ENCODE measurements at places on chromosomes 1 and 21.

DNA sequence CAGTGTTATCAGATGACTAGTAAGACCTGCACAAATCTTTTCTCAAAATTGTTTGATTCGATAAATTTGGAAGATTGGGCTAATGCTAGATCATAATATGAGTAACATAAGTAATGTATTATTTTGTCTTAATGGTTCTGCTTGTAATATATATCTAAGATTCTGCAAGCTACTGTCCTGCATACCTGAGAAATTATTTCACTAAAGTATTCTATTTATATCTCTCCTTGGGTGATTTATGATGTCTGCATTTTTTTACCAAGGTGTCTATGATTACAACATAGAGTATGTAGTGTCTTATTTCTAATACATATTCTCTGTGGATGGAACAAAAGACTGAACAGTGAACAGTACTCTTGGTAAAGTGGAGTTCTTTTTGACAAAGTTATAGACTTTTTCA, 166.6 kb downstream of the CLEC20A start:
- no peak for DNase-seq

DNA sequence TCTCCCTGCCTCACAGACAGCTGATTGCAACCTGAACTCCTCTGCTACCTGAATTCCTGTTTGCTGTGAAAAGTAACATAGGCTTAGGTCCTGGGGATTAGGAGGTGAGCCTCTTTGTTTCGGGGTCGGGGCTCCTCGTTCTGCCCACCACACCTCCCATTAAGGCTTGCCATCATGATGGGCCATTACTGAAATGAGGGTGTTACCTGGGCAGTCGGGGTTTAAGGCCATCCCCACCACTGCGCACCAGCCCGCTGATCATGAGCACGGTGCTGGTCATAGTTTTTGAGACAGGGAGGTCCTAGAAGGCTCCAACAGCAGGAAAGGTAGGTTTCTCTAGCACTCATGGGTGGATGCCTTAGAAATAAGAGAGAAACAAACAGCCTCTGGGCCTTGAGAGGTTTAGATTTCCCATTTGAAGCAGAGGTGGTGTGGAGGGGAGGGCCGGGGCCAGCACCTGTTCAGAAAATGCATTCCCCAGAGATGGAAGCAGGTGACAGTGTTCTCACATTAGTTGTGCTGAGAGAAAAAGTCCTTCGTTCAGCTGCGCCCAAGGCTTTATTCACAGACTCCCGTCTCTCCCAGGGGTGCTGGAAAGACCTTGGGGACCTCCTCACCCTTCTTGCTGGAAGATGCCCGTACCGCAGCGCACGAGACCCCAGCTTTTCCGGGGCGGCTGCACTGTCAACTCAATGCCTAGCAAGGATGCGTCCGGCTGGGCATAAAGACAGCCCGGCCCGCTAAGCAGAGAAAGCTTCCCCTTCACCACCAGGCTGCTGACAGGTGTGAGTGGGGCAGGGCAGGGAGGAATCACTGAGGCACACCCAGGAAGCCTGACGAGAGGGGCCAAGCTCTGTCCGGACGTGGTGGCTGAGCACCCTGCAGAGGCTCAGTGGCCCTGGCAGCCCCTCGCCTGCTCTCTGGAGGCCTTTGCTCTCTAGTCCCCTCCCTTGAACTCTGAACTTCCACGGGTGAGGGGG, 125.5 kb downstream of the PGBD5 start:
- no peak for DNase-seq

DNA sequence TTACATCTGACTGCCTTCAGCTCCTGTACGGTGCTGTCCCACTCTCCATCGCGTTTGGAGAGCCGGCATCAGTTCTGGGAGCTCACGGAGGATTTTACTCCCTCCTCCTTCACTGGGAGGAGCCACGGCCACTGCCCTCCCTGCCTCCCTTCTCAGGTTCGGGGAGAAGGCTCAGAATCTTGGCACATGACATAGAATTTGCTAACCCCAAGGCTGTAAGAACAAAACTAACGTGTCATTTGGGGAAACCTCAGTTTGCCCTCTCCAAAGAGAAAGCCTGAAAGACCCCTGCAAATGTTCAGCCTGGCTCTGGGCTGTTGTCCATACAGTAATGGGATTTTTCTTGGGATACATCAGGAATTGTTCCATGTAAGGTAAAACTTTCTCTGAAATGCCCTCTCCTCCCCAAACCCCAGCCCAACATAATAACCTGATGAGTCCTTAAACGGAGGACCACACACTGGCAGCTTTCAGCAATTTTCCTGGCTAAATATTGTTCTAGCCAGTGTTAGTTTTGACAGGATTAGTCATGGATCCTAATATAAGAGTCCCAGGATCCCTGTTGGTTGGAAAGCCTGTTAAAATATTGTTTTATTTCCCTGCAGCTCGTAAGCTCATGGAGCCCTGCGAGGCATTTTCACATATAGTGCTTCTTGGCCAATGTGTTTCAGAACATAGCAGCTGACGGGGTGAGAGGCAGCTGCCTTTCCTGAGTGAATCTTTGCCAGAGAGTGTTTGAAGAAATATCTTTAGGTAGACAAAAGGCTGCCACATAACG, 98.8 kb downstream of the RHOU start:
- DNase-seq: no peak

DNA sequence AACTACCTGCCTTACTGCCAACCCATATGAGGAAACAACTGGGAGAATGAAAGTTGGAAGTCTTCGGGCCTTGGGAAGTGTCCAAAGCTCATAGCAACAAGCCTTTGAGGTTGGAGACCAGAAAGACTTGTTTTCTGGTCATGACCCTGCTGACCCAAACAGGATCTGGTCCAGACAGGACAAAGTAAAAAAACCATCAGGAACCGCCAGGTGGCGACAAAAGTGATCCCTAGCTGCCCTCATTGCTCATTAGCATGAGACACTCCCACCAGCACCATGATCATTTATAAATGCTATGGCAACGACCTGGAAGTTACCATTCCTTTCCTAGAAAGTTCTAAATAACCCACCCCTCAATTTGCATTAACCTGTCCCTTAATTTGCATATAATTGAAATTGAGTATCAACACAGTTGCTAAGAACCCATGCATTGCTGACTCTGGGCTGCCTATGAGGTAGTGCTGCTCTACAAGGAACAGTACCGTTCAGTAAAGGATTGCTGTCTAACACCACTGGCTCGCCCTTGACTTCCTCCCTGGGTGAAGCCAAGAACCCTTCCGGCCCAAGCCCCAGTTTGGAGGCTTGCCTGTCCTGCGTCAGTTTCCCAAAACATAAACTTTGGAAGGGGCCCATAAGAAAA, 89.0 kb downstream of the URB2 start:
- DNase-seq: no peak

DNA sequence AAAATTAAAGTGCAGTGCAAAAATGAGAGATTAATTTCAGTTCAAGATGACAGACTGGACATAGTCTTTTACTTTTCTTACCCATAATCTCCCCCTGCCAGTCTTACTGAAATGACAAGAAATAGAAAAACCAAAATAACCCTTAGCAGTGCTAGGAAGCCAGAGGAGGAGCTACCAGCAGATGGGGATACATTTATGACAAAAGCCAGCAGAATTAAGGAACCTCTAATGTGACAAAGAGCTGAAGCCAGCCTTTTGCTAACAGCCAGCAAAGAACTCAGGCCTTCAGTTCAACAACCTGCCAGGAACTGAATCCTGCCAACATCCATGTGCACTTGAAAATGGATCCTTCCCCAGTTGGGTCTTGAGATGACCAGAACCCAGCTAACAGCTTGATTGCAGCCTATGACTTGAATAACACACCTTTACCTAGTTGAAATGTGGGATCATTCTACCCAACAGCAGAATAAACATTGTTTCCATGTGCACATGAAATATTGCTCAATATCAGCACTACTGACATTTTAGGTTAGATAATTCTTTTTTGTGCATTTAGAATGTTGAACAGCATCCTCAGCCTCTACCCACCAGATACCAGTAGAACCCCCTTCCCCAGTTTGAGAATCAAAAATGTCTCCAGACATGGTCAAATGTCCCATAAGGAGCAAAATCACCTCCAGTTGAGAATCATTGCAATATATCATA, 7.9 kb upstream of the TRAF5 start:
- DNase-seq: no peak

DNA sequence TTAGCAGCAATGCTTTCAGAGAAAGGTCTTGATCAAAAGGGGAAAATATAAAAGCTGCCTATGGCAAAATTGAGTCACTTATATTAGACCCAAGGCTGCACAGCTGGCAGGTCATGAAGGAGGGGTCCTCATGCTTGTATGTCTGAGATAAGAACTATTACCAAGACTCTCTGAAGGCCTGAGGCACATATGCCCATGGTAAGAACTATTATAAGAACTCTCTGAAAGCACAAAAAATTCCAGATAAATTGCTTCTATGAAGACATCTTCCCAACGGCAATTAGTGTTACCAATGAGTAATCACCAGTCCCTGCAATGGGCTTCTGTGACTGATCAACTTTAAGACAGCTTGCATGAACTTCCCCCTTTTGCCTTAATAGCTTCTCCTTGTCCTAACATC, 42.8 kb upstream of the LRIF1 start:
- no peak for DNase-seq

DNA sequence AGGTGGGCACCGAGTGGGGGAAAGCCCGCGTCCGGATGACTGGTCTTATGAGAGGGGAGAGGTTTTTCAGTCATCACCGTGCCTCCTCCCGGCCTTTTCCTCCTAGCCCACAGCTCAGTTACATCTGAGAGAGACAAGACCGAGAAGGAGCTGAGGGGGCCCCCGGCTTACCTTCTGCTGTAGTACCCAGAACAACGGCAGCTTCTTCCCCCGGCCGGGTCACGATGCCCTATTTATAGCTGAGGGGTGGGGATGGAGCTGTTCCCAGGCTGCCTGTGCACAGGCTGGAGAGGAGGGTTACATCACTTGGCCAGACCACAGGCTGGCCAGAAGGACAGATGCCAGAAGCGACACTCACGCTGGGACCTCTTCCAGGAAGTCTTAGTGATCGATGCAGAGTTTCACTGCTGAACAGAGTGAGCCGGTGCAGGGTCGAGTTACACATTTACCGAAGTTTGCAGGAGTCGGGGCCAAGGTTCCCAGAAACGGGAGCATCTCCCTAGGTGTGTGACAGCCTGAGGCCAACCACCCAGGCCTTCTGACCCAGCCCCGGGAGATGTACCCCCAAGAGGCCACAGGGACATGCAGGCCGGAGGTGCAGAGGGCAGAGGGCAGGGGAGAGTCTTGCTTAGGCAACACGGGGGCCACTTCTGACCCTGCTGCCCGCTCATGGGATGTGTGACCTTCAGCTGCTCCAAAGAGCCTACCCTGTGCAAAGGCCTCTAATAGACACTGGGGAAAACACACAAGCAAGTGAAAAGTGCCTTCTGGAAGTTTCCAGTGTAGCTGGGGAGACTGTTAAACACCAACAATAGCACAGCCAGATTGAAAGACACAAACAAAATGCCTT, at the start of gene AGT:
TSS of gene AGT (minus strand) at position 208 of the 850 bp plus-strand sequence. CDS start 3,299 bp downstream, outside the sequence.
- no peak for DNase-seq

GRCh38 chr21:31997191-31997590, 124.4 kb downstream of the HUNK start:
- no peak for DNase-seq

GRCh38 chr1:201172326-201172725, 18.1 kb upstream of the TMEM9 start:
- DNase-seq: no peak

DNA sequence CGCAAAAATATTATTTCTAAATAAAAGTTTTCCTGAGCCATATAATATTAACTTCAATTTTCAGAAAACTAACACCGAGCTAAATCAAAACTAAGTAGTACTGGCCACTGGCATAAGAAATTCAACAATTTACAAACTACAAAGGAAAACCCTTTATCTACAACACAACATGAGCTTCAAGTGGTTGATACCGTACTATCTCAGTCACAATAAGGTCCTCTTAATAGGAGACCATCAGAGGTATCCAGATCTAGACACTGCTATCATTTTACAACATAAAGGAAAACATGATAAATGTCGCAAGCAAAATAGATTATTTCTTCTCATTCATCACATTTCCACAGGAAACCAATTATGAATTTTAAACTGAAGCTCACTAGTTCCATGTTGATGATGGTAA, 39.5 kb downstream of the GATAD2B start:
- no peak for DNase-seq

GRCh38 chr1:115112496-115113375, 23.4 kb upstream of the TSPAN2 start:
- no peak for DNase-seq

DNA sequence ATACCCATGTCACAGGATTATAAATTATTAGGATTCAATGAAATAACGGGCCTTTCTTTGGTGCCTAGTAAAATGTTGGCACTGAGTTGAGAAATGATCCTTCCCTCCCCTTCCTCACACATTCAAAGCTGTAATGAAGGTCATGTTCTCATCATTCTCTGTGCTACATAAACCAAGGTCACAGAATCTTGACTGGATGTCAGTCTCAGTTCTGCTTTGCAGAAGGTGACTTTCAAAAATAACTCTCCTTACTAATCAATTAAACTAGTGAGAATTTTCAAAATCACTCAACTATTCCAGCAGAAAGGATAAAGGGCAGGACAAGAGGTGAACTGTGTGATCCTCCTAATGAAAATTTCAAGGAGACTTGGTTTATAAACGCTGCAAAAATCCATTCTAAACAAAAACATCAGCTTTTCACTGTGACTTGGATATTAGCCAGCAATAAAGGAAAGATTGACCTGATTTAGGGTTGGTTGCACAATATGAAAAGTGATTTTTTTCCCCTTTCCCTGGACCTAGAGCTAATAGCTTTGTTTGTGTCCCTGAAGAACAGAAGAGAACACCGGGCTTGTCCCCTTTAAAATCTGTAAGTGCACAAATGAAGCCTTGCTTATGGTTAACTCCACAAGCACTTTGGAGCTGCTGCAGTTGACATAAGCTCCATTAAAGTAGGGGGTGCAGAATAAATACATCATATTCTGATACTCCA, 120.1 kb downstream of the SEC16B start:
- no peak for DNase-seq

GRCh38 chr1:20632386-20632785, 872 bp upstream of the PINK1 start:
- DNase-seq: no peak

GRCh38 chr1:230271300-230272035, 154.7 kb downstream of the PGBD5 start:
- DNase-seq: no peak

GRCh38 chr1:235901461-235901860, 34.8 kb upstream of the LYST start:
- DNase-seq: no peak

- no peak for DNase-seq
Observed at GRCh38 chr1:30415171-30415940, 308.0 kb downstream of the MATN1 start.

DNA sequence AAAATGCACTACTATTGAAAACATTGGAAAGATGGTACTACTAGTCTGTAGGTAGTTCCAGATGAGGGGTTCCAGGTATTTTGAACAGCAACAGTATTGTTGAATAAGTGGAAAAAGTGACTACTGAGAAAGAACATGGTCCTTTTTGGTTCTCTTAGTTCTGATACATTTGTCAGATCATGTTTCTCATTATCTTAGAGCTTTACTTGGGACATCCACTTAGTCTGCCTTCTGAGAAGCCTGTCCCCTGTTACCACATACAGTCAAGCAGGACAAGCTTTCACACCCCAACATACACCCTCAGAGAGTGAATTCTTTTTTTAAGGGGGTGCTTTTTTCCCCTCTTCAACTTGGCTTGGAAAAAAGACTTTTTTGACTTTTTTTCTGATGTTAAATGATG, 41.0 kb upstream of the MACF1 start:
- no peak for DNase-seq
